ENCODE measurements at places on chromosomes 16 and 17.

DNA sequence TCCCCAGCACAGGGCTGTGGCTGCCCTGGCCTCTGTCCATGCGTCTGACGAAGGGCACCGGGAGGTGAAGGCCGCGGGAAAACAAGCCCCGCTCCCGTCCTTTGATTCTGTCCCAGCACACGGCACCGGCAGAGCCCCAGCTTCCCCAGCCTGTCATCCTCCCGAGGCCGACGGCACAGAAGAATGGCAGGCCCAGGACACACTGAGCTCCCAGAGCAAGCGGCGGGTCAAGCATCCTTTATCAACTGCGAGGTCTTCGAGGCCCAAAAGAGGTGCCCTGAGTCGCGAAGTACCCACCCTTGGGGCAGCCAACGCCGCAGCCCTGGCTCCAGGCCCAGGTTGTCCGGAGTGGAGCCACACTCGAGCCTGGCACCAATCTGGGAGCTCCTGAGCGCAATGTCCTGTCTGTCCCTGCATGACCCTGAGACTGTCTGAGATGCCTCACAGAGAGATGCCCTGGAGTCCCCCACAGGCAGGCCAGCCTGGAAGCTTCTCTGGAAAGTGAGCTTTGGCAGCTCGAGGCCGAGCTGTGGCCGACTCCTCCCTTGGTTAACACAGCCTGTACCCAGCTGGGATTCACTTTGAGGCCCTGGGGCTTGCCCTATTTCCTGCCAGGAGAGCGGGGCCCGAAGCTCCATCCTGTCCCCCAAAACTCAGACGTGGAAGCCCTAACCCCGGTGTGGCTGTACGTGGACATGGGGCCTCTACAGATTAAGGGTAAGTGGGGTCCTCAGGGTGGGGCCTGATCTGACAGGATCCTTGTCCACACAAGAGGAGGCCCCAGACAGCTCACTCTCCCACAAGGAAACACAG lies 23.3 kb downstream of the SLC7A5 start:
- no peak for DNase-seq

DNA sequence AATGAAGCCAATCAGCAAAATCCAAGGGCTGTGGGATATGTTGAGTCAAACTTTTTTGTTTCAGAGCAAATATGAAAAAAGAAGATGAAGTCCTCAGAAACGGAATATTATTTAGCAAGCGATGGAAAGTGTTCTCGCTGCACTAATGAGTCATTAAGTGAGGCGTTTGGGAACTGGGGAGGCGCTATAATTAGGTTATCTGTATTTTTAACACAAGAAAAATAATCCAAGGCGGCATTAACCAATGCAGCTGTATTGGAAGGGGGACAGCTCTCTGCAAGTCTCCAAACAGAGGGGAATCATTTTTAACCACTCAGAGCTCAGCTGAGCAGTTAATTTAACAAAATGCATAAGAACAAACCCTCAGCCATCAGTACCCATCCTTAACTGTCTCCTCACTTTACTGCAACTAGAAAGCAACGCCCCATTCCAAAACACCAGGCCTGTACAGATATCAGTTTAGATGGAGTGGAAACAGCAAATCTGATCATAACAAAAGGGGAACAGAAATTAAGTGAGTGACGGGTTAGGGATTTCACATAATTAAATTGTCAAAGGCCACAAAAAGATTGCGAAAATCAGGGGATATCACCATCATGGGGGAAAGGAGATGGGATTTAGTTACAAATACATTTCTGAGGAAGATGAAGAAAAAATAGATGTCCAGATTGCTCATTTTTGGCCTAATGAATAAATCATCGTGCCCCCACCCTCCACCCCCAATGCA lies 211.0 kb upstream of the TOX3 start:
- DNase-seq, result no peak

- DNase-seq, result no peak
Observed at GRCh38 chr16:68574479-68574878, 35.4 kb downstream of the ZFP90 start.

DNA sequence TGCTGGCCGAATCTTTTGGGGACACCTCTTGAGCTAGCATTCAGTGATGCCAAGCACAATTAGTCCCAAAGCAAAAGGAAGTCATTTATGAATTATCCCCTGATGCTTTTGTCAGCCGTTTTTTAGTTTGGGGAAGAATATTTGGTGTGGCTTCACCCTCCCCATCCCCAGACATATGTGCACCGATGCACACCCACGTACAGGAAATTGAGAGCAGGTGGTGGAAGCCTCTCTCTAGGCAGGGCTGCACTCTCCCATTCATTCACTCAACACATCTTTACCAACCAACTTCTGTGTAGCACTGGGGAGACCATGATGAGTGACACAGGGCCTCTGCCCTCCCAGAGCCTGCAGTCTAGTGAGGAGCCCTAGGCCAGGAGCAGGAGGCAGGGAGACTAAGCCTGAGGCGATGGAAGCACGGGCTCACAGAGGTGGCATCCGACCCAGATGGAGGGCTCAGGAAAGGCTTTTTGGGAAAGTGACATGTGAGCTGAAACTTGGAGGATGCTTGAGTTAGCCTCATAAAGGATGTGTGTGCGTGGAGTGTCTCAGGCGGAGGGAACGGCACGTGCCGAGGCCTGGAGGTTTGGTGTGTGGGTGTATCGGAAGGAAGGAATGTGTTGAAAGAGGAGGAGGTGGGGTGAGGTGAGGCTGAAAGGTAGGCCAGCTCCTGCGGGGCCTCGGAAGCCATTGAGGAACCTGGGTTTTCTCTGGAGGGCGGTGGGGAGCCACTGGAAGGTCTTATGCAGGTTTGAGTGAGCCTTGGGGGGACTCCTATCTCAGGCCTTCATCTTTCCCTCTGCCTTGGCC lies 43.8 kb downstream of the PSME3IP1 start:
- DNase-seq, result peak; percentile 55

- peak; percentile 90 for DNase-seq
Observed at GRCh38 chr16:28984619-28985135, at the start of gene LAT. Gene LAT (plus strand): TSS chr16:28985052. CDS start chr16:28985418, 366 bp downstream.

DNA sequence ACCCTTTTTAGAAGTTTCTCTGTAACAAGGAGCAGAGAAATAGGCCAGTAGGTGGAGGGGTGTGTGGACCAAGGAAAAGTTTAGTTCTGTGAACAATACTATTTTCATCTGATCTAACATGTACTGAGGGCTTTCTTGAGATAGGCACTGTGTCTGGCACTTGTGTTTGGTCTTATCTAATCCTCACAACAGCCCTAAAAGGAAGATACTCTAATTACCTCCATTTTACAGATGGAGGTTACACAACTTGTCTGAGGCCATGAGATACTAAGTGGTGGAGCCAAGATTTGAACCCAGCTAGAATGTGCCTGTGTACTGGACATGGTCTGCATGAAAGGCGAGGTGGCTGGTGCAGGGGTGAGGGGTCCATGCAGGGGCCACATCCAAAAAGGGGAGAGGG lies 4.5 kb downstream of the TNFSF12 start:
- DNase-seq, result no peak

DNA sequence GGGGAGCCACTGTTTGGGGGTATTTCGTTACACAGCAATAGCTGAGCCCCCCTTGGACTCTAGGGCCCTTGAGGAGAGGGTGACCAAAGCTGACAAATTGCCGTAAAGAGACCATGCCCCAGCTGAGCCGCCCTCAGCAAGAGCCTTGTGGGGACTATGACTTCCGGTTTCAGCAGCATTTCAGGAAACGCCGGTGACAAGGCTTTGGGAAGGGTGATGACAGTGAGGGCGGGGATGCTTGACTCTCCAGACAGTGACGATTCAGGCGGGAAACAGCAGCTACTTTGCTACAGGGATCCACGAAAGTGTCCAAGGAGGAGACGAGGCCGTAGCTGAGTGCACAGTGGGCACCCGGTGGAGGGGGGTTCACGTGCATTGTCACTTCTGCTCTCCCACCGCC lies 360.8 kb downstream of the C16orf95 start:
- peak; percentile 79 for DNase-seq

DNA sequence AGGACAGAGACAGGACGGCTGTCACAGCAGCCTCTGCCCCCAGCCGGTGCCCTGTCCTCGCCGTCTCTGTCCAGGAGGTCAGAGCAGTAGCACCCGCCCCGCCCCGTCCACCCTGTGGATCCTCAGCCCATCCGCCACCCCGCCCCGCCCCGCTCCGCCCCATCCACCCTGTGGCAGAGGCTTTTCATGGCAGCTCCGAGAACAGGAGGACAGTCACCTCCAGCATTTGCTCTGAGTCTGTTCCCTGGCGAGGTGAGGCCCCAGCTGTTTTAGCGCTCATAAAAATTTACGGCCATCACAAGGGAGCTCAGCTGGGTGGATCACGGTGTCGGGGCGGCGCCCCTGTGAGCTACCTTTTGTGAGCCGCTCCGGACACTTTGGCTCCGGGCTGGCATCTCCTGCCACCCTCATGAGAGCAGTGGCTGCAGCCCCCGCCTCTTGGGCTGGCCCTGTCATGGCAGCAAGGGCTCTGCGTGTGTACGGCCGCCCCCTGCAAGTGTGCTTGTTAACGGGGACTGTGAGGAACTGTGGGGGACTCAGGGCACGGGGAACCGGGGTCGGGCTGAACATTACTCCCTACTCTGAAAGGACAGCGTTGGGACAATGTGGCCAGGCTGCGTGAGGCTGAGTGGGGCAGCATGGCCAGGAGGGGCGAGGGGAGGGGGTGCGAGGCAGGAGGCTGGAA lies 32.3 kb upstream of the GNG13 start:
- DNase-seq, result no peak

GRCh38 chr16:46813611-46814010 lies 17.4 kb downstream of the C16orf87 start:
- DNase-seq, result no peak

GRCh38 chr16:11542069-11542744 lies 44.5 kb downstream of the LITAF start:
- no peak for DNase-seq

DNA sequence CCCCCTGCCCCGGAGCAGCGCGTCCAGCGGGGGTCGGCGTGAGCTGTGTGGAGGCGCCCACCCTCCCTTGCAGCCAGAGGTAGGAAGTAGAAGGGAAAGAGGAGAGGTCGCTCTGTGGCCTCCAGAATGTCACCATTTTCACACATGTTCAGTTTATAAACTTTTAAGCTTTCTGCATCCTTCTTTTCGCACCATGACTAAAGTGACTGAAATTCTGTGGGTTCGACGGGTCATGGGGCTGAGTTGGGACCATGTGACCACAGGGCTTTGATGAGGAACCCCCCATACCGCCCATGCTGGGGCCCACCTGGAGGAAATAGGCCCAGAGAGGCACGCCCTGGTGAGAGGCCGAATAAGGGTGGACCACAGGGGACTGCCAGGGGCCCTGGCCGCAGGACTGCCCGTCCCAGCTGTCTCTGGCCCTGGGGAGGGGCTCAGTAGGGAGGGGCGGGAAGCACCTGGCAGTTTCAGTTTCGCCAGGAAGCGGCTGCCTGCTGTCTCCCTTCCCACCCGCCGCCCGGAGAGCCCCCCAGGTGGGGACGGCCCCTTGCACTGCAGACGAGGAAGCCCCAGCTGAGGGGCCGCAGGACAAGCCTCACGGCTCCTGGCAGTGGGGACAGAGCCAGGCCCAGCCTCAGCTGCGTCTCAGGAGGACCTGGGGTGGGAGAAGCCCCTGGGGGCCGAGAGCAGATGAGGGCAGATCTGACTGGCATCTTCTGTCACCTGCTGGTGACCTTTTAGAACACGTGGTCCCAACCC lies 9.0 kb downstream of the CBFA2T3 start:
- DNase-seq, result no peak

DNA sequence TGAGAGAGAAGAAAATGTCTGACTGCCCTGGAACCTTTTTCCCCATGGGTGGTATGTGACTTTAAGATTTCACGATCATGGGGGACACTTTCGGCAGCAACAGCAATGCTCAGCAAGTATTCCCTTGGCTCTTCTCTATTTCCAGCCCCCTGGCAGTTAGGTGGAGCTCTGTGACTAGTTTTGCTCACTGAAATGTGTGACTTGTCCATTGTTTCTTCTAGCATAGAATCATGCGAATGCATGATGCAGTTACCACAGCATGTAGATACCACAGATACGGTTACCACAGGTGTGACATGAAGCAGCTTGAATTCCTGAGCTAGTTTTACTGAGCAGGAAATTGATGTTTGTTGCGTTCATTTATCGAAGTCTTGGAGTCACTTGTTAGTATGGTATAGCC lies 1034.5 kb upstream of the EEF2KMT start:
- no peak for DNase-seq

- DNase-seq, result no peak
Observed at GRCh38 chr16:1392826-1393225, 21.7 kb downstream of the UNKL start.

- peak; percentile 72 for DNase-seq
Observed at GRCh38 chr17:78922816-78923498, 2.2 kb downstream of the TIMP2 start.

GRCh38 chr16:62249069-62249468 lies 212.8 kb upstream of the CDH8 start:
- DNase-seq, result no peak

DNA sequence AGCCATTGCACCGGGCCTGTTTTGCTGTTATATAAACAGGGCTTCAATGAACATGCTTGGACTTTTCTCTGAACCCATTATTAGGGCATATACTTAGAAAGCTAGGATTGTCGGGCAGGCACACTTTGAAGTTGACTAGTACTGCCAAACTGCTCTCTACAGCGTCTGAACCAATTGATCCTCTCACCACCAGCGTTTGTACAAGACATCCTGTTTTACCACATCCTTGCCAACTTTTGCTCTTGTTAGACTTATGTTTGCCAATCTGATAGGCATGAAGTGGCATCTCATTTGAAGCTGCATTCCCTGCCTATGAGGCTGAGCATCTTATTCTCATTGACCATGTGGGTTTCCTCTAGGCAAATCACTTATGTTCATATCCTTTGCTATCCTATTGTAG lies 7.4 kb upstream of the PPP1R9B start:
- no peak for DNase-seq

DNA sequence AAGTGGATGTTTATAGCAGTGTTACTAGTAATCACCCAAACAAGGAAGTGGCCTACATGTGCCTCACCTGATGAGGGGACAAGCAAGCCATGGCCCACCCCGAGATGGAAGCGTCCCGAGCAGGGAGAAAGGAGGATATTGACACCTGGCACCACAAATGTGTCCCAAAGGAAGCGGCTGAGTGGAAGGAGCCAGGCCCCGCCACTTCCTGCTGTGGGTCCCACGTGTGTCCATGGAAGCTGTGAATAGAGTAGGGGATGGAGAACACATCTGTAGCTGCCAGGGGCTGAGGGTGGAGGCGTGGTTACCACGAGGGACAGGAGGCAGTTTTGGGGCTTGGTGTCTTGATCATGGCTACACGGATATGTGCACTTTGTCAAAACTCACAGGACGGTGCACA lies 49.2 kb downstream of the KCNJ12 start:
- DNase-seq, result no peak

DNA sequence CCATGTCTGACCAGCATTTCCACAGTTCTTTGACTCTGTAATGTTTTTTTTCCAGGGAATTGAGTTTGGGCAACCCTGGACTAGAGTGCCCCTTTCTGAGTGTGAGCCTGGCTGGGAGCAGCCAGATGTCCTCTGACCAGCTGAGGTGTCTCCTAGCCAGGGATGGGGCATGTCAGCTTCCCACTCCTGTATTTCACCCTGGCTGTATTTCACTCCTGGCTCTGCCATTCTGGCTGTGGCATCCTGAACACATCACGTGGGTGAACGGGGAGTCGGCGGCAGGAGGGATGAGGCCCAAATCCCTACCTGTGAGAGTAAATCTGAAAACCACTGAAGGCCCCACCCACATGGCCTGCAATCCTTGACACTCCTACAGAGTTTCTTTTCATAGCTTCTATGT lies 31.3 kb downstream of the KDM8 start:
- no peak for DNase-seq
